ENCODE measurements at places on chromosomes 12 and 14.

GRCh38 chr12:56375598-56376434, 13.2 kb upstream of the APOF start:
- DNase-seq, result no peak

DNA sequence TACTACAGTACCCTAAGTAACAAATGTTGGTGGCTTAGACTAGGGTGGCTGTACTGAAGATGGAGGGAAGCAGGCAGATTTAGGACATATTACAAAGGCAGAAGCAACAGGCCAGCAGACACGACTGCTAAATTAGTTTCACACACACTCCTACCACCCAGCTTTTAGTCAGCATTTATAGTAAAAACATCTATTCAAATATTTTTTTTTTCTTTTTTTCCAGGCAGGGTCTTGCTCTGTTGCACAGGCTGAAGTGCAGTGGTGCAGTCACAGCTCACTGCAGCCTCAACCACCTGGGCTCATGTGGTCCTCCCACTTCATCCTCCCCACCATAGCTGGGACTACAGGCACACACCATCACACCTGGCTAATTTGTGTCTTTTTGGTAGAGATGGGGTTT, 72.9 kb downstream of the CDK17 start:
- DNase-seq, result no peak

- DNase-seq, result peak; percentile 78
Measured at GRCh38 chr12:108446766-108447165, 68.3 kb upstream of the FICD start.

DNA sequence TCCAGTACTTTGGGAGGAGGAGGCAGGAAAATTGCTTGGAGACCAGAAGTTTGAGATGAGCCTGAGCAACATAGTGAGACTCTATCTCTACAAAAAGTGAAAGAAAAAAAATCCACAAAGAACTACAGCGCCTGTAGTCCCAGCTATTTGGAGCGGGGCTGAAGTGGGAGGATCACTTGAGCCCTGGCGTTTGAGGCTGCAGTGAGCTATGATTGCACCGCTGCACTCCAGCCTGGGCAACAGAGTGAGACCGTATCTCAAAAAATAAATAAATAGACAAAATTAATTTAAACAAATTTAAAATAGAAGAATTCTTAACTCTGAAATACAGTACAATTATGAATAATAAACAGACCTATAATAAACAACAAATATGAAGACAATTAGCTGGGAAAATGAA, 40.9 kb downstream of the ATL1 start:
- no peak for DNase-seq

- DNase-seq, result no peak
Measured at GRCh38 chr14:80291101-80291500, 79.8 kb upstream of the DIO2 start.

DNA sequence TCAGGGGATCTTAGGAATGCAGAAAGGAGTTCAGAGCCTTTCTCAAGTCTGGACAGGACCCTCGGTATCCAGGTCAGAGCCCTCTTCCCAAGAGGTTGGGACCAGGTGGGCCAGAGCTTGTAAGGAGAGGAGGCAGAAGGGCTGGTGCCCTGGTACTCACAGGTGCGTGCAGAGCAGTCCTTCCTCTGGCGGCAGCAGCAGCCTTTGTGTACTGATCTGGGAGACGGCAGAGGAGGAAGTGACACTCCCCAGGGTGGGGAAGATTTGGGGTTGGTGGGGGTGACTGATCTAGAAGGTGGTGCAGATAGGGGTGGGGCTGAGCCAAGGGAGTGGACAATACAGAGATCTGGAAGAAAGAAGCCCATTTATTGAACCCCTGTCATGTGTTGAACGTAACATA, at the start of gene ITGB7:
Gene ITGB7, minus strand, starts transcription at position 210 of the 400 bp plus-strand sequence. CDS start 6,808 bp downstream, outside the sequence.
- no peak for DNase-seq

DNA sequence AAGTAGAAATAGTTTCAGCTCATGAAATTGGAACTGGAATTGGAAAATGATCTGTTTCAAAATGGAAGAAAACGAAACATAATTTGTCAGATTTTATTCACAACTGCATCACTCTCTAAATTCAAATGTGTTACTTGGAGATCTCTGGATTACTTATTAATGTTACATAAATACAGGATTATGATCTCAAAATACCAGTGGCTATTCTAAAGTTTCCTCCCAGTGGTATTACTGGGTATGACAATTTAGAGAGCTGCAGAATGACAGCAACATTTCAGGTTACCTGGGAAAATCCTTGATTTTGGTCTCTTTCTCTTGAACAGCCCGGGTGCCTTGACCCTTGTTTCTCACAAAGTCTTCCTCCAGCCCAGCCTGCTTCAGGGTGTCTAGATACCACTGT, 14.2 kb downstream of the FAM161B start:
- peak; percentile 6 for DNase-seq

- DNase-seq, result no peak
Measured at GRCh38 chr14:101817501-101818001, 56.0 kb downstream of the PPP2R5C start.

DNA sequence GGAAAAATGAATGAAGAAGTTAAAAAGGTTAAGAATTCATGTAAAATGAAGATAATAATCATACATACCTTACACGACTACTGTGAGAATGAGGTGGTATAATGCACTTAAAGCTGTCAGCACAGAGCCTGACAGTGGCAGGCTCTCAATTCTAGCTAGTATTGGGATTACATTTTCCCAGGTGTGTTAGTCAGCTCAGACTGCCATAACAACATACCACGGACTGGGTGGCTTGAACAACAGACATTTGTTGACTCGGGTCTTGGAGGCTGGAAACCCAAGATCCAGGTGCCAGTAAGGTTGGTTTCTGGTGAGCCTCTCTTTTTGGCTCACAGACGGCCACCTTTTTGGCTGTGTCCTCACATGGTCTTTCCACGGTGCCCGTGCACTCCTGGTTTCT, 167.8 kb downstream of the CHST11 start:
- no peak for DNase-seq

DNA sequence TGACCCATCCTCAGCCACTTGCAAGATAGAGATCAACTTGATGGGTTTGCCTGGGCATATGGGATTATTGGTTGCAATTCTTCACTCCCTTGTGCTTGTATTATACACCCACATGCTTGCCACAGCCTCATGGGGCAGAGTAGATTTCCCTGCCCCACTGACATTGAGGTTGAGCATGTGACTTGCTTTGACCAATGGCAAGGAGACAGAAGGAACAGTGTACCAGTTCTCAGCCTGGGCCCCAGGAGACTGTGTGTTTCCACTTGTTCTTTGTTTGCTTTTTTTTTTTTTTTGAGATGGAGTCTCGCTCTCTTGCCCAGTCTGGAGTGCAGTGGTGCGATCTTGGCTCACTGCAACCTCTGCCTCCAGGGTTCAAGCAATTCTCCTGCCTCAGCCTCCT, 31.8 kb downstream of the CALM1 start:
- no peak for DNase-seq

DNA sequence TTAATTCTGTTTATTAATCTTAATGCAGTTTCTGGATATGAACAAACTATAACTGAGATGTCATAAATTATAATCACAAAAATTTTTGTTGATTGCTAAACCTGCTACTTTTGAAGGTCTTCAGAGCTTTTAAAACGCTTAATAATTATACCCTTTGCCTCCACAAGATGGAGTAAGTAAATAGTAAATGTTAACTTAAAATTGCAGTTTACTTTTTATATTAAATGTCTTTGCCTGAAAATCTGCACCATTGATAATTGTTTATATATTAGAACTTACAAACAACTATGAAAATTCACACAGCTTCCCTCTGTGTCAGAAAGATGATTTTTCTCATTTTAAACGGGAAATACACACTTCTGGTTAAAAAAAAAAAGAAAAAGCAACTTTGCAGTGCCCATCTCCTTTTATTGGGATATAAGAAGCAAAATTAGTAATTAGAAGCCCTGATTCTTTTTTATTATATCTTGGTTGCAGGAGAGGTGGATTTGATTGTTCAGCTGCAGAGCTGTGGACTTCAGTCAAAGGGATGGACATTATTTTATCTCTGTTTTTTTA, 35.6 kb downstream of the SCFD1 start:
- no peak for DNase-seq

- no peak for DNase-seq
Measured at GRCh38 chr12:94244165-94245133, 96.1 kb downstream of the PLXNC1 start.

GRCh38 chr14:76500011-76500410, 124.1 kb downstream of the ESRRB start:
- DNase-seq, result peak; percentile 35

Data from NCI-H226 (cell line).